Tibial nerve (tissue), 4 donors: ENCODE measurements at places on chromosomes 1 and 21. TPM values are rescaled to one million over a fixed set of nuclear protein-coding genes. Genes with fewer than 3 reads are reported as not detected.

The TSTD1 gene
- total RNA-seq, result 45.7 TPM

- peaks cover 19% of the 10 kb centered on the region for H3K4me1 ChIP-seq
- H3K4me3 ChIP-seq, result no peak overlapping the region
Observed at GRCh38 chr21:38916214-38916964, 110.7 kb downstream of the ETS2 start.

DNA sequence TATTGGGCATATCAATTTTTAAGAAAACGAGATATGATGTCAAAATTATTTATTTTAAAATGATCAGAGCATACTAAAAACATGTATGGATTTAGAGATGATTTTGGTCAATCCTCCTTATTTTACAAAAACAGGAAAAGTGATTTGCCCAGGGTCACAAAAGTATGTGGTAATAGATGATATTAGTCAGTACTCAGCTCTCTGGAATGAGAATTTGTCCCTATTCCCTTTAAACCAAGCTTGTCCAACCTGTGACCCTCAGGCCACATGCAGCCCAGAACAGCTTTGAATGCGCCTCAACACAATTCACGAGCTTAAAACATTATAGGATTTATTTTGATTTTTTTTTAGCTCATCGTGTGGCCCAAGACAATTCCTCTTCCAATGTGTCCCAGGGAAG is 104.7 kb downstream of the AKT3 start:
- no peaks in the 10 kb centered on the region for H3K27me3 ChIP-seq
- H3K4me1 ChIP-seq, result no peaks in the 10 kb centered on the region
- H3K36me3 ChIP-seq, result no peaks in the 10 kb centered on the region
- no peak for DNase-seq
- H3K4me3 ChIP-seq, result no peak overlapping the region

DNA sequence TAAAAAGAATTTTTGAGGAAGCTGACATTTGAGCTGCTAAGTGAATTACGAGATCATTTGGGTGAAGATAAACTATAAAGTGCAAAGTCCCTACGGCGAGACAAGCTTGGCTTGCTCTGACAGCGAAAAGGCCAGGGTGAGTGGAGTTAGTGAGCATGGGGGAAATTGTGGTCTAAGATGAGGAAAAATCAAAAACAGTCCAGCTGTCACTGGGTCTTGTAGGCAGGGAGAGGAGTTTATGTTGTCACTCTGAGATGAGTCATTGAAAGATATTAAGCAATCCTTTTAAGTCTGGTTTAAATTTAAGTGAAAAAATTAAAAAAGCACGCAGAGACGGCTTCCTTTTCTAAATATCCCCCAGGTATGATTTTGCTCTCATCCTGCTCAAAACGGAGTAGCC is 601.9 kb downstream of the MRPL39 start:
- no peak overlapping the region for H3K27ac ChIP-seq
- H3K36me3 ChIP-seq, result no peaks in the 10 kb centered on the region
- H3K4me1 ChIP-seq, result no peaks in the 10 kb centered on the region
- H3K27me3 ChIP-seq, result no peaks in the 10 kb centered on the region
- no peak for DNase-seq

GRCh38 chr1:78045926-78046778 is at the start of gene GIPC2:
GIPC2 (plus strand) TSS chr1:78045966; CDS start chr1:78046095, 129 bp downstream.
- no peak for DNase-seq
- peaks cover 14% of the 10 kb centered on the region for H3K4me1 ChIP-seq
- H3K27ac ChIP-seq, result peak within 1 kb of the TSS; percentile 77
- peak within 1 kb of the TSS; percentile 56 for H3K4me3 ChIP-seq
- H3K27me3 ChIP-seq, result peaks cover 26% of the 10 kb centered on the region
